Spleen (tissue), 13 donors: ENCODE measurements at places on chromosomes 2 and 18.
A peak's percentile ranks its signal among the peaks of the same experiment; 100 is the strongest.

DNA sequence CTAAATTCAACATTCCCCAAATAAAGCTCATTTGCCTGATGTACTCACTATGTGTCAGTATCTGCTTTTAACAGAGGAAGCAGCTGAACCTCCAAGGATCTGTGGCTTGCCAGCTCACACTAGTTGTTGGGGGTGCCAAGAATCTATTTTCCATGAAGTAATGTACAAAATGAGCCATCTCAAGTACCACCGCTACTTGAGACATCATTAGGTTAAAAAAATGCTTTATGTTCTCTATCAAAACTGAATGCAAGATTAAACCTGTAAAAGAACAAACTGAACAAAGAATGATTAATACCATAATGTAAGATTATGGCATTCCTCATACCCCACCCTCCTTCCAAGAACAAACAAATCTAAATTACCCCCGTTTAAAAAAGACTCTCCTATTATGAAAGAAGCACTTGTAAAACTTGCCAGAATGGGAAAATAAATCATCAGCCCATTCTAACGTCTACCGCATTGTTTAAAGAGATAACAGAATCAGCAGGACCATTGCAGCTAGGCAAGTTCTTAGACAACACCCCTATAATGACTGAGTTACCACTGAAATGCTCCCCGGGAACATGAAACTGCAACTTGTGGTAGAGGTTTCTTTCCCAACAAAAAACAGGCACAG lies 471.6 kb downstream of the DLGAP1 start:
- no peak overlapping the region for H3K4me3 ChIP-seq
- no peak overlapping the region for H3K27ac ChIP-seq
- H3K4me1 ChIP-seq, result no peaks in the 10 kb centered on the region
- DNase-seq, result no peak
- H3K36me3 ChIP-seq, result no peaks in the 10 kb centered on the region
- H3K27me3 ChIP-seq, result no peaks in the 10 kb centered on the region

DNA sequence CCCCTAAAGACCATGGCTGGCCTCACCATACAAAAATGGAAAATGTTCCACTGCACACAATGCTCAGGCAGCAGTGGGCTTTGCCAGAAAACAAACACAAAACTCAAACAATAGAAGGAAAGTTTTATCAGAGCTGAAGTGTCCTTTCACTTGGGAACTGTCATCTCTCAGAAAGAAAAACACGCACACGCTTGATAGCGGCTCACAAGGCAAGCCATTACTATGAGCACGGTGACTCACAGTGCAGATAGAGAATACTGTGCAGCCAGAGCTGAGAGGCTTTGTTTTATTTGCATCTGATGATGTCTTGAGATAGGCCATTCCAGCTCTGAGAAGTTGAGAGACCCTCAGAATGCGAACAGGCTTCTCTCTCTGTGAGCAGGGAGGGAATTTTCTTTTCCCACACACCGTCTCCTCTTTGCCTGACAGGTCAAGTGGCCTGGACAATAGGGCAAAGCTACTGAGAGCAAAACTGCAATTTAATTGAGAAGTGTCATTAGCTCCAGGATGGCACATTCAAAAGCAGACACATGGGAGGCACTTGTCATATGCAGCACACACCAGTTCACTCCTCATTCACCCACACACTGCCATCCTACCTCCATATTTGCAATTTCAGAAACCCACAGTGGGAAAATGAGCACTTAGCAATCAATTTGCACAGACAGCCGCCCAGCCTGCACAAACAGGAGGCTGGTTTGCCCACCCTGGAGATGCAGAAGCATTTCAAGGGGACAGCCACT lies 236.6 kb downstream of the SS18 start:
- DNase-seq, result no peak
- no peak overlapping the region for H3K27ac ChIP-seq
- no peaks in the 10 kb centered on the region for H3K27me3 ChIP-seq
- H3K4me3 ChIP-seq, result no peak overlapping the region

DNA sequence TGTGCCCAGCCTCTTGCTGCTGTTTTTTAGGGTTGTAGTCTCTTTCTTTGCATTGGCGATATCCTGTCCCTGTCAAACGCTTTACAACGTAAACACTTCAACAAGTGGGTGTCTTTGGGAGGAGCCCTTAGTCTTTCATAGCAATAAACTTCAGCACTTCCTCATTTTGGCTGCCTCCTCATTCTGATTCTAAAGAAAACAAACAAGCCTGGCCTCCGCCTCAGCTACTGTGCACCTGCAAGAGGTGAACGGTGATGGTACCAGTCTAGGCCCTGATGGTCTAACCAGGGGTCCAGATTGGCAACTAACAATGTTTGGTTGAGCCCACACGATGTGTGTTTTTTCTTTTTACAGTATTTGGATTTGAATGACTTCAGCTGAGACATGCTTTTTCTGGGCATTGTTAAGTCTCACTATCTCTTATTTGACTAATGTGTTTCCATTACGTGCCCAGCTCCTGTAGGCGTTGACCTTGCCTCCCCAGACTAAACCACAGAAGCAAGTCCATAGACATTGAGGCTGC lies 53.2 kb upstream of the CUL3 start:
- no peak for DNase-seq
- no peaks in the 10 kb centered on the region for H3K36me3 ChIP-seq
- no peaks in the 10 kb centered on the region for H3K27me3 ChIP-seq
- H3K4me3 ChIP-seq, result no peak overlapping the region

DNA sequence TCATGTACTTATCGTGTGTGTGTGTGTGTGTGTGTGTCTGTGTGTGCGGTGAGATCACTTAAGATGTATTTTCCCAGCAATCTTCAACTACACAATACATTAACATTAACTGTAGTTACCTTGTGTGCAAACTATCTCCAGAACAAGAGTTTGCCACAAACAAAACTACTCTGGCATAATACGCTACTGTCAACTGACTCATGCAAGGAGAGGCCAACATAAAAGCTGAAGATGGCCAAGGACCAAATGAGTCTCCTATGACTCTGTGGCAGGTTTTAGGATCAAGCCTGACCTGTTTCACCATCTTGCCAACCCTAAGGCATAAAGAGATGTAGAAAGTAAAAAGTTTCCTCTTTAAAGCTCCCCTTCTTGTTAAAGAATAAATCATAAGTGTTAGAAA lies 20.1 kb downstream of the CYB5A start:
- no peaks in the 10 kb centered on the region for H3K27me3 ChIP-seq
- H3K27ac ChIP-seq, result no peak overlapping the region
- no peaks in the 10 kb centered on the region for H3K36me3 ChIP-seq
- H3K4me3 ChIP-seq, result no peak overlapping the region

DNA sequence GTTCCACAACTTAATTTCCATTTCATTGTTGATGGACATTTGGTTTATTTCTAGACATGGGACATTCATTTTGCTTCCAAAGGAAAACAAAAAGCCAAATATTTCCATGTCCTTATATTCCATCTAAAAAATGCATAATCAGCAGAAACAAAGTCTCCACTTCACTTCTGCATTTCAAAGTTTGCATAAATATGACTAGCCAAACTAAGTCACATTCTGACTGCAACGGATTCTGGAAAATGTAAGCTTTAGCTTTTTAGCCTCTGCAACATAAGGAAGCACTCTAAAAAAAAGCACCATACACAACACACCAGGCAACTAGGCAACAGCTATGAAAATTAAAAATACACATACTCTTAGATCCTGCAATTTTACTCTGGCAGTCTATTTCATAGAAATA lies 135.3 kb downstream of the ETAA1 start:
- no peaks in the 10 kb centered on the region for H3K36me3 ChIP-seq
- H3K4me3 ChIP-seq, result no peak overlapping the region
- no peaks in the 10 kb centered on the region for H3K4me1 ChIP-seq

DNA sequence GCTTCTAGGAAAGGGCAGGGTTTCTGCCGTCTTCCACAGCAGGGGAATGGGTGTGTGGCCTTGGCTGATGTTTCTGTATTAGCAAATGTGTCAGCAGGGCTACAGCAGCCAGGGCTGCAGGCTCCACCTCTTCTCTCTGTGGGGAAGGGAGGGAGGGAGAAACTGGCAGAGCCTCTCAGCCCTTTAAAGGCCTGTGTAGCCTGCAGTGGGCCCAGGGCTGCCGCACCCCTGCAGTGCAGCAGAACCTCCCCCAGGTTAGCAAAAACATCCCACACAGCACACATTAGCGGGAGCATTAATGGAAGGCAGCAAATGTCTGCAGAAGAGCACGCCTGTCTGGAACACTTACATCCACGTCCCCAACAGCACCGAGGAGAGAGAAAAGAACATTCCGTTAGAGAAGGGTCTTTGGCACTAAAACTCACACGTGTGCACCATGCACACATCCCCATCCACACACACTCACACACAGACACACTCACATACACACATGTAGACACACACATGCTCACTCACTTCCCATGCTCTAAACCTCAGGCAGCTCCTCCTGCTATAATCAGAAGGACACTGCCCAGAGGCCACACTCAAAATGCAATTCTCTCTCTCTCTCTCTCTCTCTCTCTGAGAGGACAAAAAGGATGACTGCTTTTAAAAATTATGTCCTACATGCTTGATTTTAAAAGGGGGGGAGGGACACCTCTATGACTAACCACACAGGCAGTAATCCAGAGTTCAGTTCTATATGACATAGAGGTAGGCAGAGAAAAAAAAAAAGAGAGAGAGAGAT lies 24.1 kb downstream of the MRPL35 start:
- no peaks in the 10 kb centered on the region for H3K36me3 ChIP-seq
- no peak overlapping the region for H3K27ac ChIP-seq
- no peaks in the 10 kb centered on the region for H3K27me3 ChIP-seq

DNA sequence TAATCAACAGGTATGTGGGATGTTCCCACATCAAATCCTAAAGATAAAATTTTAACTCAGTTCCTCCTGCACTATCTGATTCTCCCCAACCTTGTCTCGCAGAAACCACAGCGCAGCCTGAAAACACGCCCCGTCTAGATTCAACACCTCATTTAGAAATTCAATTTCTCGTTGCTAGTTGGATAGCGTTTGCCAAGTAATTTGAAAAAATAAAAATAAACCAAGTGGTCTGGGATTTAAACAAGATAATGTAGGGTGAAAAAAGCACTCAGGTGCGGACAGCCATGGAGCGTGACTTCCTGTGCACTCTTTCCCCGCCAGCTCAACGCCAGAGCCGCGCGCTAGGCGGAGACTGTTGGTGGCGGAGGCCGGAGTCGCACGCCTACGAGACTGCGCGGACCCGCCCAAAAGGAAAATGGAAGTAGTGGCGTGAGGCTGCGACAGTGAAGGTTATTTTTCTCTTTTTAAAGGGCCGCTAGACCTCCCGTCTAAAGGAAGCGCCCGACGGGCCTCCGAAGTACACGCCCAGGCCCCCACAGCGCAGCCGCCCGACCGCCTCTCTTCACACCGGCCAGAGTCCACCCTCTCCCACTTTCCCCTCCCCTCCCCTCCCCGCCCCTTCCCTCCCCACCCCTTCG lies 615 bp upstream of the CCNT2 start:
- peak; percentile 98 for DNase-seq
- H3K27me3 ChIP-seq, result no peaks in the 10 kb centered on the region
- peaks cover 51% of the 10 kb centered on the region for H3K4me1 ChIP-seq
- H3K4me3 ChIP-seq, result peak overlapping the region; percentile 96
- no peaks in the 10 kb centered on the region for H3K36me3 ChIP-seq

- H3K27ac ChIP-seq, result no peak overlapping the region
- H3K4me3 ChIP-seq, result no peak overlapping the region
- H3K36me3 ChIP-seq, result no peaks in the 10 kb centered on the region
Measured at GRCh38 chr2:62340994-62341484, 145.1 kb downstream of the B3GNT2 start.

GRCh38 chr2:32748158-32748557 lies 120.3 kb downstream of the TTC27 start:
- H3K4me3 ChIP-seq, result no peak overlapping the region
- H3K4me1 ChIP-seq, result no peaks in the 10 kb centered on the region
- H3K27me3 ChIP-seq, result no peaks in the 10 kb centered on the region
